ENCODE measurements at places on chromosomes 2 and 18.

DNA sequence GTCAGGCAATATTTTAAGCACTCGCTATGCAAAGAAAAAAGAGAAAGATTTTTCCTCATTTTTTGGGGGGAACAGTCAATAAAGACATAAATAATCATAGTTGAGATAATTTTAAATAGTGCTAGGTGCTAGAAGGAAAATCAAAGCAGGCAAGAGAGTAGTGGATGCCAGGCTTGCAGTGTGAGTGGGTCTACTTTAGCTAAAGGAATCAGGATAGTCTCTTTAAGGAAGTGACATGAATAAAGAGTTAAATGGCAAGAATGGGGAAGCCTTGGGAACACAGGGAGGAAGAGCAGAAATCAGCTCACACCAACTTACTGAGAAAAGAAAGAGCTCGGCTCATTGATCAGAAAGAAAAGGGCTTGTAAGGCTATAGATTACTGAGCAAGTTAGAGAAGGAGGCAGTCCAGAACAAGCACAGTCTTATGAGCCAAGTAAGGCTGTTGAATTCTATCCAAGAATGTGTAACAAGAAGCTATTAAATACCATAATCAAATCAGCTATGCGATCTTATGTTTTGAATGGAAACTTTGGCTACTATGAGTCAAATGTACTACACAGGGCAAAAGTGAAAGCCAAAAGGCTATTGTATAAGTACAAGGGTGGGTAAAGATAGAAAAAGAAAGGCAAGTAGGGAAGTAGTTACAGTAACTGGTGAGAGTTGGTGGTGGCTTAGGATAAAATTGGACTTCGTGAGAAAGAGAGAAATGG lies 833.8 kb upstream of the PIK3C3 start:
- no peak for DNase-seq

DNA sequence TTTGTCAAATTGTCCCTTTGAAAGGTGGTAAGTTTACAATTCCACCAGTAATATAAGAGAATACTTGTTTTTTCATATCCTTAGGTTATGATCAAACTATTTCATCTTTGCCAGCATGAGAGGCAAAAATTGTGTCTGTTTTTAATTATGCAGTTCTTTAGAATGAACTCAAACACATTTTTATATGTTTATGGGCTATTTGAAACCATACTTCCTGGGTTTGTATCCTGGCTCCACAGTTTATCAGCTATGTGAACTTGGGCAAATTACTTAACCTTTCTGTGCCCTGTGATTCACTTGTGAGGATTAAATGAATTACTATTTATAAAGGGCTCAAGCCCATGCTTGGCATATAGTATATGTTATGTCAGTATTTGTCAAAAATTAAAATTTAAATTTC lies 109.4 kb downstream of the TANC1 start:
- DNase-seq, result no peak

GRCh38 chr18:805755-806110 lies 6.3 kb downstream of the YES1 start:
- no peak for DNase-seq

DNA sequence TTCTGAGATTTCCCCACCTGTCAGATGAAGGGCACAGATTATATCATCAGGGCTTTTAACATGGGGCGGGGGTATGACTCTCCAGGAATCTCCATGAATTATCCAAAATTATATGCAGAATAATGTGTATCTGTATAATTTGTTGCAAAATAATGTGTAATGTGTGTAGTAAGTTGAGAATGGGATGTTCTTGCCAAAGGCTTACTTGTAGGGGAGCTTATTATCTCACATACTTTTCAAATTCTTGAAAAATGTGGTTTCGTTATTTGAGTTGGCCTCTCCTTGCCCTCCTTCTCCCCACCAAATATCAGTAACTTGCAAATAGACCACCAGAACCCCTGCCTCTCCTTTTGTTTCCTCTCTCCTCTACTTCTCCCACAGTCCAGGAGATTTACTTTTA lies 35.6 kb downstream of the UBR3 start:
- no peak for DNase-seq

DNA sequence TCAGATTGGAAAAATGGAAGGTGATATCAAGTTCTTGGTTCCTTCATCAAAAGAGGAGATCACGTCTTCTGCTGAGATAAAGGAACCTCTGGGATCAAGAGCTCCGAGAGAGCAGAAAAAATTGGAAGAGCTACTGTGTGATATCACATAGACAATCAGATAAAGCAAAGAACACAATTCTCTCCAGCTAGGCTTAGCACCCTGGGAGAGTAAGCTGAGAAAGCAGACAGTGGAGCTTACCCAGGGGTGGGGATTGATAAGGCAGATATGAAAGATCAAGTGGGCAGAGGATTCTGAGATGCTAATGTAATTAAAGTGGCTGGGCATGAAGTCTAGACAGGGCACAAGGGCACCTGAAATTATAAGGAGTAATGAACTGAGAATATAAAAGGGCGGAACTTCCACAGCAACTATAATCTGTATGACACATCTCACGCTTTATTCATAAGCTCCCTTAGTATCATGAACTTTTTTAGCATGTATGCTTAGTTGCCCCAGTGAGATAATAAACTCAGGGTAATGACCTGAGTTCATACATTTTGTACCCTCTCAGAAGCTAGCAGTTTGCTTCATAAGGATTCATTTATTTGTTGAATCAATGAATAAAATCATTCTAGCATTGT lies 65.8 kb downstream of the FAM161A start:
- DNase-seq, result no peak

- DNase-seq, result no peak
Observed at GRCh38 chr2:191128172-191128910, 22.5 kb downstream of the STAT4 start.

DNA sequence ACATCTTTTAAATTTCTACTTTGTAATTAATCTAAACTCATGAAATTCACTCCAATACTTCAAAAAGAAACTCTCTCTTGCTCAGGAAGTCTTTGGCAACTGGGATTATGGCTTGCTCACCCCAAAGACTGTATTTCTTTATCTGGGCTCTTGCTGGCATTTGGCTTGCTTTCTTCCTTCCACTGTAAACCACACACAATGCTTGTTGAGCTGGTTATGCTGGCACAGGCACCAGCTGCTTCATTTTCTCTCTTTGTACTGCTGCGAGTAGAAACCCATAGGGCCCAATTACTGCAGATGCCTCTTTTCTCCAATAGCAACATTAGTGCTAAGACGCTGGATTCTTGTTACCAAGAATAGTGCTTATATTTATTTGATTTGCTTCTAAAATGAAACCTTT lies 51.4 kb downstream of the SLC38A11 start:
- DNase-seq, result no peak

DNA sequence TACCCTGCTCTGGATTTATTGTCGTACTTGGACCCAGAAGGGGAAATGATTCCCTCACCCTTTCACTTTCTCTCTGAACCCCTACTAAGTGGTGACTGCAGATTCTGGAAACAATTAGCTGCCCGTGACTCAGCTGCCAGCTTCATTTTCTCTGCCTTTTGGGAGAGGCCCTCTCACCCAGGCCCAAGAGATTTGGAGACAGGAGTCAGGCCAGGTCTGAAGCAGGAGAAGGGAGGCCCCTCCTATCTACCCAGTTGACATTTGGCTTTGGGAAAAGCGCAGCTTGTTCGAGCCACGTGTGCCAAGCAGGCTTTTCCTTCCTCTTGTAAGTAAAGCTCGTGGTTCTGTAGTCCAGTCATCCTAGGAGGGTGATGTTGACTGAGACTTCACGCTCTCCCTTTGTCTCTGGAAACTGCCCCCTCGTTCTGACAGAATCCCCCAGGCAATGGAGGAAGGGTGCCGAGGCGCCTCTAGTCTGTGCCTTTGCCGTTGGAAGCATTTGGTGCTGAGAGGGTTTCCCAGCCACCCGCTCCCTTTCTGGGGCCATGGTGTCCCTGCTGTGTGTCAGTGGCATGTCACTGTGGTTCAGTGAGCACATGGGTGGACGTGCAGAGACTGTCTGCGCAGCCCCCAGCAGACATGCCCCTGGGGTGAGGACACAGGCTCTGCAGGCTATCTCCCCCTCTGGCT lies 8.6 kb downstream of the OXER1 start:
- DNase-seq, result no peak

GRCh38 chr2:55951533-55951932 lies 28.0 kb upstream of the EFEMP1 start:
- no peak for DNase-seq

GRCh38 chr2:141317986-141318385 lies 812.8 kb downstream of the LRP1B start:
- no peak for DNase-seq

DNA sequence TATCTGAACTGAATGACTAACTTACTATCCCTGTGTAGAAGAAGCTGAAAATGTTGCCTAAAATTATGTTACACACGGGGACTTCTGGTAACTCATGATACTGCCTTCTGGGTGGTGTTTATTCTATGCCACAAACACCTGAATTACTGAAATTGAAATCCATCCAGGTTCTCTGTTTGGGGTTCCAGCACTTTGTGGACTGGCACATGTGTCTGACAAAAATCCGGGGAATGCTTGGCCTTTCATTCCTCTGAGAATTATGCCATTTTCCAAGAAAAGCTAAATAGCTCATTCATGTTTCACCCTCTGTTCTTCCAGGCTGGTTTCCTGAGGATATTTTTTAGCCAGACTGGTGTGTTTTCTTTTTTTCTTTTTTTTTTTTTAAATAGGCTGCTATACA lies 59.5 kb upstream of the POU3F3 start:
- no peak for DNase-seq

DNA sequence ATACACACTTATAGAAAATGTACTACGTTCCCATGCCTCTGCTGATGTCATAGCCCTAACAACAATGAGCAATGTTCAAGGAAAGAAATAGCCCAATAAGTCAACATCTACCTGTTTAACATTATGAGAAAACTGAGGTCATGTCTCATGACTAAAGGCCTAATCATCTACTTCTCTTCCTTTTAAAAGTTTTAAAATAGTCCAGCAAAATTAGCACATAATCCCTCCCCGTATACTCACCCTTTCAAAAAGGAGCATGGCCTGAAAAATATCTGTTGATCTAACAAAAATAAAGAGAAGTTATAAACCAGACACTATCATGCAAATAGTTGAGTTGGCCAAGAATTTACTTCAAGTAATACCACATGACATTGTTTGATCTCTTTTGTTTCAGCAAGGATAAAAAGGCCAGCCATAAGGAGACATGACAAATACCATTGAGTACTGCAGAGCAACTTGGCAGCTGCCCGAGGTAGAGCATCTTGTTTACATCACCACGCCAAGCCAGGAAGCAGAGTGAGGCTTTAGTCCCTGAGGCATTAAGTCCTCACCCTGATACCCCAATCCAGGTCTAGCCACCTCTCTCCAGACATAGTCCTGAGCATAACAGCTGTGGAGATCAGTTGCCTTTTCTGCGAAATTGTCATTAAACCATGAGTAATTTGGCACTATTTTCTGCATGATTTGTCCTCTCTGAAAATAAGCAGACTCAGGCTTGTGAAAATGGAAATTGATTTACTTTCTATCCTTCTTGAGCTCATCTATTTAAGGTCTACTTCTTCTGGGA lies 137.4 kb upstream of the ETAA1 start:
- DNase-seq, result no peak

GRCh38 chr2:64819361-64819760 lies 165.6 kb upstream of the SERTAD2 start:
- DNase-seq, result no peak

- no peak for DNase-seq
Observed at GRCh38 chr2:196112418-196113034, 43.9 kb upstream of the DNAH7 start.

GRCh38 chr2:42545023-42545721 lies 23.3 kb upstream of the MTA3 start:
- no peak for DNase-seq

GRCh38 chr2:210027608-210028007 lies 25.2 kb downstream of the RPE start:
- DNase-seq, result no peak

DNA sequence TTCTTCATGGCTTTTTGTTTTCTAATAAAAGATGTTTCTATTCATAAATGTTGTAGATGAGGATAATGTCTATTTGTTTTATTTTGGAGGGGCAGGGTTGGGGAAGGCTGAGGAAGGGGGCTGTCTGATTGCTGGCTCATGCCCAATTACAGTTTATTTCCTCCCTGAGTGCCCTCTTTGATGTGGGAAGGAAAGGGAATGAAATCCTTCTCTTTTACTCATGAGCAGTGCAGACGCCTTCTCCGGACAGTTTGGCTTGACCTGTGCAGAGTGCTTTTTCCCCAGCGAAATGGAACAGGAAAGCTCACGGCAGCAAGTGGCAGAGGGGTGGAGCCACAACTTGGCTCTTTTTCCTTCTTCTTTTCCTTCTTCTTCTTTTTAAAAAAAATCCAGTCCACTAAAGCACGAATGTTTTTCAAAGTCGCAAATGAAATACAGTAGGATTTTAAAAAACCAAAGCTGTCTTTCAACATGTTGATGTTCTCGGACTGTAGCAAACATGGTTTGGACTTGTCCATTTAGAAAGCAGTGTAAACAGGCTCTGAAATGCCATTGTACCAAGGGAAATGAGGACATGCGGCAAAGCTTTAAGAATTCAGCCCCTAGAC lies 34.5 kb downstream of the RAB31 start:
- no peak for DNase-seq

GRCh38 chr2:183024339-183025095 lies 13.7 kb downstream of the NCKAP1 start:
- no peak for DNase-seq

GRCh38 chr18:62206593-62206992 lies 19.5 kb downstream of the RELCH start:
- DNase-seq, result no peak

DNA sequence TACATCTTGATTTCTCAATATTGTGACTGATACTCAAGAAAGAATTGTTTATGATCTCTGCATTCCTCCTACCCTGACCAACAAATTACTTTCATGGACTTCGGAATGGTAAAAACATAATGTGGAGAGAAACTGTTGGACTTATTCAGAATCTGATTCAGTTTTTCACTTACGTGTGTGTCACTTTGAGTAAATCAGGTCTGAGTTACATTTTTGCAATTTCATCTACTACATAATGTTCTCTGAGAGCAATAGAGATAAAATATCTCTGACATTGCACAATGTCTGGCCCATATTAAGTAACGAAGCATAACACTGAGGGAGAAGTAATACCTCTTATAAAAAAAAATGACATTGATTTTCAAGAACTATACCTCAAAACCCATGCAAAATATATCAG lies 1337.9 kb upstream of the CHAC2 start:
- DNase-seq, result no peak

- DNase-seq, result no peak
Observed at GRCh38 chr2:176187899-176188773, at the start of gene HOXD1. TSS of gene HOXD1 (plus strand) at chr2:176188668. CDS start at chr2:176188802, 134 bp downstream.

DNA sequence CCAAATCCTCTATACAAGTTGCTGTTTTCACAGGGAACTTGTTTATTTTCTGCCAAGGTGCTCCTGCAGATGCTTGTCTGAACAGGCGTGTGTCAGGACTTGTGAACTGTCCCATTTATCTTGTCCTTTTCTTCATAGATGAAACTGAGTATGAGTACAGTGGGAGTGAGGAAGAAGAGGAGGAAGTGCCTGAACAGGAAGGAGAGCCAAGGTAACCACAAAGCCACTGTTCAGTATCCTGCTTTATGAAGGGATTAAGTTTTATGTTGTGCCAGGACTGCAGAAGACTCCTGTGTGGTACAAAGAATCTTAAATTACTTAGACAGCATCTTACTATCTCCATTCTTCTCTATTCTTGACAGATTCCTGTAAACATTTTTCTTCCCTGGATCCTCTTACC lies 145.0 kb downstream of the MAP4K4 start:
- DNase-seq, result no peak

Measured in caudate nucleus (tissue), 63 donors.